ENCODE measurements at places on chromosomes 6 and 20. TPM values are rescaled to one million over a fixed set of nuclear protein-coding genes. Genes with fewer than 3 reads are reported as not detected.

Gene SLC2A10
- total RNA-seq, result 79.7 TPM

Gene OR2J3
- not detected for total RNA-seq

Gene SOBP
- not detected for total RNA-seq

Gene TTLL9
- total RNA-seq, result under 0.01 TPM

Gene TFAP2A
- 24.3 TPM for total RNA-seq

Gene MYT1
- total RNA-seq, result not detected

Gene FILIP1
- total RNA-seq, result under 0.01 TPM

Gene CPXM1
- total RNA-seq, result under 0.01 TPM

Gene HLA-DMB
- total RNA-seq, result under 0.01 TPM

Gene RBM12
- total RNA-seq, result 52.2 TPM

Gene TMEM74B
- not detected for total RNA-seq

Gene TTBK1
- under 0.01 TPM for total RNA-seq

Gene TNXB
- total RNA-seq, result 255 TPM

Gene MCHR2
- not detected for total RNA-seq

Gene SMLR1
- total RNA-seq, result not detected

Gene PSMB1
- 252 TPM for total RNA-seq

Gene AIG1
- 16.1 TPM for total RNA-seq

Gene C4B
- total RNA-seq, result 6.3 TPM

Gene TREML2
- total RNA-seq, result not detected

Gene NKX2-2
- total RNA-seq, result not detected

Gene FAM120B
- 14.1 TPM for total RNA-seq

Gene PI16
- not detected for total RNA-seq

Gene SYNJ2
- total RNA-seq, result 1.2 TPM

Gene IPCEF1
- total RNA-seq, result 0.11 TPM

Gene BPIFB2
- not detected for total RNA-seq

Gene CCDC170
- total RNA-seq, result not detected

Gene PTCRA
- total RNA-seq, result not detected

Gene MUCL3
- total RNA-seq, result not detected

Gene GPSM3
- total RNA-seq, result 0.79 TPM

Gene MYLK2
- total RNA-seq, result not detected

Gene ADTRP
- 2.0 TPM for total RNA-seq

Gene GGTLC1
- not detected for total RNA-seq

Gene ADGRF5
- 13.7 TPM for total RNA-seq

Gene RAB23
- total RNA-seq, result 11.0 TPM

Gene RIMS1
- total RNA-seq, result not detected

Gene FNDC11
- 0.79 TPM for total RNA-seq

Gene EFCAB8
- not detected for total RNA-seq

Gene MAP3K4
- 12.2 TPM for total RNA-seq

Gene SLC17A5
- 14.9 TPM for total RNA-seq

Gene HTR1B
- 0.65 TPM for total RNA-seq

Gene CHRNA4
- not detected for total RNA-seq

Gene CST5
- not detected for total RNA-seq

Gene PRND
- not detected for total RNA-seq

Gene OR11A1
- total RNA-seq, result not detected

Gene JARID2
- total RNA-seq, result 17.4 TPM

Gene CD24
- 150 TPM for total RNA-seq

Gene DSP
- total RNA-seq, result 304 TPM

Gene SLC22A3
- total RNA-seq, result 2.7 TPM

Gene ANKRD66
- total RNA-seq, result not detected
